CD4-positive, alpha-beta T cell treated with Interleukin-2 at 100 ng/mL for 4 hours (primary cell): ENCODE measurements at places on chromosomes 16 and 17.

DNA sequence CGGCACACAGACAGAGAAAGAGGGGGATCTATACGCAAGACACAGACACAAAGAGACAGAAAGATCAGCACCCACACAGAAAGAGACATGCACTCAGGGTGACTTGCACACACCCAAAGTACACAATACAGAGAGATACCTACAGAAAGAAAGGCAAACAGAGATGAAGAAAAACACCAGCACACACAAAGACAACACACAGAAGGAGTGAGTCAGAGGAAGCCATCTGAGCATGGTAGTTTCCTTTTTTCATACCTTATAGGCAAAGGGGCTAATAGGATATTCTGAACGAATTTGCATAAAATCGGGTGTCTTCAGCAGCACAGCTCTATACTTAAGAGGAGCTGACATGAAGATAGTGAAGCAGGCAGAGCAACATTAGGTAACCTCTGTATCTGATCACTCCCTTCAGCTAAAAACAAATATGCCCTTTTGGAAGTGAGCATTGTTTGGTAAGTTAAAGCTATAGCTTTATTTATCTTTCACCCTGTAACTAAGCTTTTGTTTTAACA is 198.6 kb downstream of the AATF start:
- DNase-seq: peak; percentile 2

DNA sequence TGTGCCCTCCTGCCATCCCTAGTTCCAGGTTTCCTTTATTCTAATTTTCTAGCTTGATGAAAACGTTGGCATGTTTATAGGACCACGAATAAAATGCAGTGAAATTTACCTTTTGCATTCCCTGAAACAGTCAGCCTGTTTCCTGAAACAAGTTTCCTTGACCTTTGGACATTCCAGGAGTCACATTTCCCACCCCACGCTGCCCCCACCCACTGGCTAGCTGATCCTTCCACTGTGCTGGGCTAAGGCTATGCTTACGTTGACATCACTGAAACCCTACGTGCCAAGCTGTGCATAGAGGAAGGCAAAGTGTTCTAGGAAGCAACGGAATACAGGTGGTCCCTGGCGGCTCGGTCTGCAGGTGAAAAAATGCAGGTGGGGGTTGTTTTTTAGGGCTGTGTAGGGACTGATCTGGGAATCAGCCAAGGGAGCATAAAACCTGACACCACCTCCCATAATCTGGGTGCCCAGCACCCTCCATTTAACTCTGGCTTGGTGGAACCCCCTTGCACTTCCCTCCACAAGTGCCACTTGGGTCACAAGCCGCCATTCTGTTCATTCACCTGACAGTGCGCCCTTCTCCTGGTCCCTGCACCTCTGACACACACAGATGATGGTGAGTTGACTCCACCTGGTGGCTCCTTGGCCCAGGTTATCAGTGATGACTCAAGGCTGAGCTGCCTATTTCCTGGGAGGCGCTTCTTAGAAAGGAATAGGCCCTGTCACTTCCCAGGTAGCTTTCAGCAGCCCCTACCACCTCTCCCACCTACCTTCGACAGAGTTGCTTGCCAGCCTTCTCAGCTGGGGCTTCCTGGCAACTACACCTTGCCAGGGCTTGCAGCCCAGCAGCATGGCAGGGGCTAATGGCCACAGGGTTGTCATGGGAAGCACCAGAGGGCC is 83.7 kb downstream of the N4BP1 start:
- peak; percentile 47 for DNase-seq

- no peak for DNase-seq
Measured at GRCh38 chr17:17924131-17924856, 47.9 kb downstream of the TOM1L2 start.

GRCh38 chr17:51423421-51424160 is 163.2 kb downstream of the UTP18 start:
- no peak for DNase-seq

- no peak for DNase-seq
Measured at GRCh38 chr16:64253525-64253924, 868.3 kb downstream of the CDH11 start.

DNA sequence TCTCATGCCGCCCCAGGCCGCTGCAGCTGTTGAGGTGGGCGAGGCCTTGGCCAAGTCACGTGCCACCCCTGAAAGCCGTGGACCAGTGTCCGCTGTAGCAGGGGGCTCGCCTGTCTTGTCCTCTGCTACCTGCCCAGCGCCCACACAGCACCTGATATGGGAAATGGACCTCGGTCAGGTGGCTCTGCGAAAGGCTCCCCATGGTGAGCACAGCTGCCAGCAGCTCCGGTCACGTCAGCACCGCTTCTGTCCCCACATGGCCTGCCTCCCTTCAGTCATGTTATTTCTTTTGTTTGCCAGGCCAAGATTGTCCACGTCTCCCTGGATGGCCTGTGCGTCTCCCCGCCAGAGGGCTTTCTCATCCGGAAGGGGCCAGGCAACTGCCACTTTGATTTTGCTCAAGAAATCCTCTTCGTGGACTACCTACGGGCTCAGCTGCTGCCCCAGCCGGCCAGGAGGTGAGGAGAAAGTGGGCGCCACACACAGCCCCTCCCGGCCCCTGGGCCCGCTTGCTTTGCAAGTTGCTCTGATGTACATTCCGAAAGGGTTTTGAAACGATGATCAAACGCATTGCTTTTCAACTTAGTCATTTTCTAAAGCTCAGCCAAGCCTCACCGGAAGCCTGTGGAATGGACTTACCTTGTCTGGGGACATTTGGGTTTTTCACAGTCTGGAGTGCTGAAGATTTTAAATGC is 219.8 kb downstream of the KATNIP start:
- DNase-seq: no peak

- DNase-seq: no peak
Measured at GRCh38 chr16:55557186-55557585, 9.3 kb upstream of the CAPNS2 start.

DNA sequence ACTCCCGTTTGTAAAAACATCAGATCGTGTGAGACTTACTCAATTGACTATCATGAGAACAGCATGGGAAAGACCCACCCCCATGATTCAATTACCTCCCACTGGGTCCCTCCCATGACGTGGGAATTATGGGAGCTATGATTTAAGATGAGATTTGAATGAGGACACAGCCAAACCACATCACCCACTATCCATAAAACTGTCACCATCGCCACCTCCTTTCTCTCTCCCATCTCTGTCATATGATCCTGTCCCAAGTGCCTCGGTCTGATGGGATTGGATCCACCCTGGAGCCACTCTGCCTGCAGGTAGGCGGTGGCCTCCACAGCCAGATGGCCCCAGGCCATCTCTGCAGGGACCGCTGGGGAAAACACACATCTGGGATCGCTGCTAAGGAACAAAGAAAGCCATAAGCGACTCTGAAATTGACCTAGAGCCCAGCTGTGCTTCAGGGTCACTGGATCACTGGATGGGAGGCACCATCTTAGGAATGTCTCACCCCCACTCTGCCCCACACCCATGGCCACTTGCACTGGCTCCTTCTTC is 61.2 kb downstream of the TMEM186 start:
- DNase-seq: no peak

GRCh38 chr16:15811481-15812400 is 45.1 kb downstream of the MYH11 start:
- no peak for DNase-seq

- DNase-seq: no peak
Measured at GRCh38 chr17:70994194-70994593, 824.9 kb downstream of the KCNJ2 start.

GRCh38 chr16:53058441-53058840 is 3.6 kb downstream of the CHD9 start:
- DNase-seq: no peak

GRCh38 chr16:69890892-69891282 is 60.2 kb upstream of the CLEC18A start:
- DNase-seq: no peak

DNA sequence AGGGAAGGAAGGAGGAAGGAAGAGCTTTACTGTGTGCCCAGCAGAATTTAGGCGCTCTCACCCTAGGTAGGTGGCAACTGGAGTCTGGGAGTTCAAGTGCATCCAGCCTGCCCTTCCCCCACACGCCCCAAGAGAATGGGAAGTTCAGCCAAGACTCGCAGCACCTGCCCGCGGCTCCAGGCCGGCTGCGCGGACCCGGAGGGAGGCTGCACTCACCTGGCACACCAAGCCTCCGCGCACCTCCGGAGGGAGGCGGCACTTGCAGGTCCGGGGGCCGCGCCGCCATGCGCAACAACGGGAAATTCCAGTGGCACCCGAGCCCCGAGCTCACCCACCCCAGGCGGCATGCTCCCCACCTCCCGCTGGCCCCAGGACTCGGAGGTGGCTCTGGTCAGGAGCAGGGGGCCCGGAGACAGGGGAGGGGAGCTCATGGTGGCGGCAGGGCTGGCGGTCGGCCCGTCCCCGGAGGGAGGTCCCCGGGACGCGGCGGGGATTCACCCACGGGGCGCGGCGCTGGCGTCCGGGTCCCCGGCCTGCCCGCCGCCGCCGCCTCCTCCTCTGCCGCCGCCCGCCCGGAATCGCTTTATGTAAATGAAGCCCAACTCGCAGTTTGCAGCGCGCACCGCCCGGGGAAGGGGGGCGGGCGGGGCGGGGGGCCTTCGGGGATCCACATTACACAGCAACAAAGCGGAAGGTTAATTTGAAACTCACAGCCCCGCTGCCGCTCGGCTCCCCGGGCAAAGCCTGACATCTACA is at the start of gene ZFHX3:
Gene ZFHX3 (minus strand): TSS at position 593 of the 756 bp plus-strand sequence. CDS start 87,983 bp downstream, outside the sequence.
- DNase-seq: peak; percentile 26

- no peak for DNase-seq
Measured at GRCh38 chr17:4341616-4341977, 24.9 kb downstream of the UBE2G1 start.

GRCh38 chr16:55418586-55418985 is 60.4 kb upstream of the MMP2 start:
- no peak for DNase-seq

GRCh38 chr16:73094371-73094770 is 46.4 kb upstream of the ZFHX3 start:
- DNase-seq: no peak

DNA sequence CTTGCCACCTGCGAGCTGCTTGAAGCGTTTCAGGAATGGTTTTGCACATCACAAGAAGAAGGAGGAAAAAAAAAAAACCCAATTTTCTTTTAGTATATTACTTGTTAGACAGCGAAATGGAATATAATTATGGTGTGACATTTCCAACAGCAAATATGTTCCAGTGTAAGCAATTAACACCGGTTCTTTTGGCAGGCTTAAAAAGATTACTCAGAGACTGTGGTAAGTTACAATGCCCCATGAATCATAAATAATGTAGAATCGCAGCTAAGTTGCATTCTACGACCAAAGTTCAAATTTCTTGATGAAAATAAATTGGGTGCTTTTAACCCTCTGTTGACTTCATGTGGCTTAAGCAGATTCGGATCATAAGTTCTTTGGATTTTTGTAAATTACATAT is 245.2 kb downstream of the XYLT1 start:
- DNase-seq: no peak

GRCh38 chr17:76635039-76635438 is 8.5 kb downstream of the ST6GALNAC1 start:
- DNase-seq: no peak

GRCh38 chr16:70298988-70299938 is at the start of gene DDX19B:
DDX19B (plus strand) TSS chr16:70299186; CDS start chr16:70299298, 112 bp downstream.
- DNase-seq: peak; percentile 55

- no peak for DNase-seq
Measured at GRCh38 chr16:76976101-76976500, 214.9 kb upstream of the MON1B start.

DNA sequence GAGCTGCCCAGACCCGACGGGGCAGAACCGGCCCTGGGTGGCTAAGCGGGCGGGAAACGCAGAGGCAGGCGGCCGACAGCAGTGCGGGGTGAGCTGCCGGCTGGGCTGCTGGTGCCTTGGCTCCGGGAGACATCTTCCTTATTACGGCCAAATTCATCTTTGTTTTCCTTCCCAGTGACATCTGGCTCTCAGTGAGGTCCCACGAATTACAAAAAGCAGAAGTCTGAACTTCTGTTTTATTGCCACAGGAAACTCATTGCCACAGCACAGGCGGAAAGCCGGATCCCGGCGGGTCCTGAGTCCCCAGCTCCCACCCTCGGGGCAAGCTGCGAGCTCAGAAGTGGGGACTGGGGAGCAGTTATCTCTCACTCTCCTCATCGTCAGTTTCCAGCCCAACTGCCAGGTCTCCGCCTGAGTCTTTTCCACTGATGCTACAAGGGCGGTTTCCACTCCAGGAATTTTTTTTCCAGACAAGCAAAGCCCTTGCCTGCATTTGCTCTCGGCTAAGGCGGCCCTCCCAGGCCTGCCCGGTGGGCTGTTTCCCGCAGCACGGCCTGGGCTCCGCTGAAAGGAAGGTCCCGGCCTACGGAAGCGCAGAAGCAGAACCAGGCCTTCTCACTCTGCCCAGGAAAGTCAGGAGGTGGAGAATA is 40.3 kb downstream of the CBFA2T3 start:
- DNase-seq: no peak

GRCh38 chr16:60651346-60651745 is 1384.9 kb downstream of the CDH8 start:
- no peak for DNase-seq

GRCh38 chr16:5911241-5911640 is 813.6 kb upstream of the EEF2KMT start:
- no peak for DNase-seq

- no peak for DNase-seq
Measured at GRCh38 chr17:49082231-49082630, 50.3 kb upstream of the B4GALNT2 start.

DNA sequence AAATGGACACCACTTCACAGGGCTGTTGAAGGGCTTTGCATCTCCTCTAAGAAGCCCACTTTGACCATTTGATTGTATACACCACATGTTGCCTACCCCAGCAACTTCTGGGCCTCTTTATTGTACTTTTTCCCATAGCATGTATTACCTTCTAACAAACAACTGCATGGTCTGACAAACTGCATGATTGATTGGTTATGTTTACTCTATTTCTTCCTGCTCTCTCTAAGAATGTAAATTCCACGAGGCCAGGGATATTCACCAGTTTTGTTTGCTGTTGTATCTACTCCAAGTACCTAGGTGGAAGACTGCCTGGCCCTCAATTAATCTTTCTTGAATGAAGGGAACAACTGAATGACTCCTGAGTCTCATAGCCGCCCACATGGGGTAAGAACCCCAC is 22.2 kb upstream of the BBS2 start:
- DNase-seq: no peak

DNA sequence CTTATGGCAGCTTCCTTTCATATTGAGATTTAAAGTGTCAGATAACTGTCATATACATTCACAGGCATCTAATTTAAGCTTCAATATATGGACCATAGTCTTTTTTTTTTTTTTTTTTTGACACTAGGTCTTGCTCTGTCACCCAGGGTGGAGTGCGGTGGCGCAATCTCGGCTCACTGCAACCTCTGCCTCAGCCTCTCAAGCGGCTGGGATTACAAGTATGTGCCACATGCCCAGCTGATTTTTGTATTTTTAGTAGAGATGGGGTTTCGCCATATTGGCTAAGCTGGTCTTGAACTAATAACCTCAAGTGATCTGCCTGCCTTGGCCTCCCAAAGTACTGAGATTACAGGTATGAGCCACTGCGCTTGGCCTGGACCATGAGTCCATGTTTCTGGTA is 13.6 kb downstream of the CEP95 start:
- no peak for DNase-seq

GRCh38 chr17:31693433-31694220 is 165.4 kb downstream of the COPRS start:
- no peak for DNase-seq

GRCh38 chr17:7922845-7923628 is 6.6 kb downstream of the KCNAB3 start:
- DNase-seq: peak; percentile 86

GRCh38 chr17:386141-386876 is 33.7 kb upstream of the RPH3AL start:
- peak; percentile 72 for DNase-seq

- DNase-seq: no peak
Measured at GRCh38 chr17:50949128-50949988, 83.2 kb upstream of the TOB1 start.

- DNase-seq: no peak
Measured at GRCh38 chr17:62804025-62804424, 4.1 kb downstream of the MARCHF10 start.
